H7 (cell line): ENCODE measurements at places on chromosomes 4 and X. TPM values are rescaled to one million over a fixed set of nuclear protein-coding genes. Genes with fewer than 3 reads are reported as not detected.

DNA sequence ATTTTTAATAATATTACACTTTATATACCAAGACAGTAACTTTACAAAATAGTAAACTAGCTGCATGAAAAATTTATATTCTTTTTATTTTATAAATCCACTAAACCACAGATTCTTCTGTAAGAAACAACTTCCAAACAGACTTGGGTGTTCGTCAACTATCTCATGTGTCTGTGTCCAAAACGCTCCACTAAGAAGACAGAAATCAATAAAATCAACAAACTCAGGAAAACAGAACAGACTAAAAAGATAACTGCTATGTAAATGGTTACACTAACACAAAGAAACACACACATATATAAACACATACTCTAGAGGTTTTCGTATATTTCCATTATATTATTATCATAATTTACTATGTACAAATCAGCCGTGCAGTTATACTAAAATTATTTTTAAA, 158.4 kb downstream of the PPP3CA start:
- DNase-seq = no peak

DNA sequence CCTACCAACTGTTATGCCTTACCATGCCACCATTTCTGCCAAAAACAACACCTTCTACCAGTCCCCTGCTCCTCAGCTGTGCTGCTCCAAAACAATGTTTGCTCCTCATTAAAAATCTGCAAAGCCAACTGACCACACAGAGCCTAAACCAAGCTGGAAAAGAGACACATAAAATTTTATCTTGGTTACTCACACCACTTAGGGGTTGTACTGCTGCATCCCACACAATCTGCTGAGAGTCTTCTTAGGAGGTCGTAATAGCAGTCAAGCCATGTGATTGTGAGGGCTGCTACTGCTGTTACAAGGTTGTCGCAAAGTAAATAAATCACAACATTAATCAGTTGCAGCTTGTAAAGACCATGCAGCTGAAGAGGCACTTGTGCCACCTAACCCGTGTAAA, 607.4 kb upstream of the FAM241A start:
- DNase-seq = no peak

DNA sequence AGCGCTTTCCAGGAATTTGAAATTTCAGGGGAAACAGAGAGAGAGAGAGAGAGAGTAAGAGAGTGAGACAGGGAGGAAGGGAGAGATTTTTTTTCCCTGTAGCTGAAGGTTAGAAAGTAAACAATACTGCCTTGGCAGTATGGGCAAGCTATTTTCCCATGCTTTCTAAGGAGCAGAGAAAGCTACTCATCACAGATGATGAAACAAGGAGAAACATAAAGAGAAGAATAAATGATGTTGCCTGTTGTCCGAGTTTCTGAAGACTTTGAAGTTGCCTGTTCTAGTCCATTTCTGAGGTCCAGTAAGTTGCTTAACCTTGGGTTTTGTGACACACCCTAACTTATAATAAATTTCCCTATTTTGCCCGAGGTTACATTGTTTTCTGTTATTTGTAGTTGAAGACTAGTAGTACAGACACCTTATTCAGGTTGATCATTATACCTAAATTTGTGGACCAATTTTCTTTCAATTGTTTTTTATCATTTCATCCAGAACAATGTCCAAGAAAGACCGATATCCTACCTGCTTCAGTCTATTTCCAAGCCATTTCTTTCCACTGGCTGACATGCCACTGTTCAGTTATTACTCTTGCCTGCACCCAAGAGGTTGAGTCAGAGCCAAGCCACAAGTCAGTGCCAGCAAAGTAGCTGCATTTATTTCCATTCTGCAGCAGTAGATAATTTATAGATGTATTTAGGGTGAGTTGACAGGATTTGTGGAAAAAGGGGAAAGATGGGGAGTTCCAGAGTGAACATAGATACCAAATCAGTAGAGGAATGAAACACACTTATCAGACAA, 49.7 kb upstream of the SLC16A2 start:
- no peak for DNase-seq

The CRMP1 gene
- 101 and 106 TPM in 2 replicates for total RNA-seq

The IL2RG gene
- total RNA-seq = not detected in 2 replicates

GRCh38 chr4:2977211-2978088, 14.1 kb downstream of the GRK4 start:
- DNase-seq = no peak

The DIAPH2 gene
- 20.4 and 30.1 TPM in 2 replicates for total RNA-seq

DNA sequence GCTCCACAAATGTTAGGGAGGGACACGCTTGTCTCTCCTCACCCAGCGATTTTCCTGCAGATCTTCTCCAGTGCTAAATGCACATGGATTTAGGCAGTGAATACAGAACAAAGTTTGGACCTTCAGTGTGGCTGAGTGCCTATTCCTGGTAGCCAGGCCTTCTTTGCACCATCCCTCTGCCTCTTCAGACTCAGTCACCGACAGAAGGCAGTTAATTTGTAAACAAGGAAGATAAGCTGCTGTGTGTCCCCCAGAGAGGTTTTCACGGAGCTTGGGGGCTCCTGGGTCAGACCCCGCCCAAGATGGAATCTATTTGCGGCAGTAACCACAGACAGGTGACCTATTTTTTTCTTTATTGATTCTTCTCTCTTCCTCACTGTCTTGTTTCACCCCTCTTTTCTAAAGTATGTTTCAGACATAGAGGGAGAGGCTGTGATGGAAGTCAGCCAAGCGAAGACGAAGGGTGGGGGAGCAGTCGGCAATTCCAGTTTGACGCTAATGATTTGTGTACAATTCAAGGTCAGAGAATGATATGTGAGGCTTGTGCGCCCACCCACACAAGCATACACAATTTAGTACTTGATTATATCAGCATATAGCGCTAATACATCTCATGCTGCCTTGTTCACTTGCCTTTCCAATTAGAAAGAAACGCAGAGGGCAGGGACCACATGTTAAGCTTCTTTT, 200.8 kb downstream of the MGST2 start:
- no peak for DNase-seq

GRCh38 chr4:153592064-153592463, 92.0 kb upstream of the TLR2 start:
- DNase-seq = no peak

- DNase-seq = no peak
Measured at GRCh38 chrX:10110316-10110935, 46.3 kb upstream of the CLCN4 start.

GRCh38 chr4:148704291-148704690, 262.1 kb upstream of the NR3C2 start:
- peak; percentile 10 for DNase-seq

DNA sequence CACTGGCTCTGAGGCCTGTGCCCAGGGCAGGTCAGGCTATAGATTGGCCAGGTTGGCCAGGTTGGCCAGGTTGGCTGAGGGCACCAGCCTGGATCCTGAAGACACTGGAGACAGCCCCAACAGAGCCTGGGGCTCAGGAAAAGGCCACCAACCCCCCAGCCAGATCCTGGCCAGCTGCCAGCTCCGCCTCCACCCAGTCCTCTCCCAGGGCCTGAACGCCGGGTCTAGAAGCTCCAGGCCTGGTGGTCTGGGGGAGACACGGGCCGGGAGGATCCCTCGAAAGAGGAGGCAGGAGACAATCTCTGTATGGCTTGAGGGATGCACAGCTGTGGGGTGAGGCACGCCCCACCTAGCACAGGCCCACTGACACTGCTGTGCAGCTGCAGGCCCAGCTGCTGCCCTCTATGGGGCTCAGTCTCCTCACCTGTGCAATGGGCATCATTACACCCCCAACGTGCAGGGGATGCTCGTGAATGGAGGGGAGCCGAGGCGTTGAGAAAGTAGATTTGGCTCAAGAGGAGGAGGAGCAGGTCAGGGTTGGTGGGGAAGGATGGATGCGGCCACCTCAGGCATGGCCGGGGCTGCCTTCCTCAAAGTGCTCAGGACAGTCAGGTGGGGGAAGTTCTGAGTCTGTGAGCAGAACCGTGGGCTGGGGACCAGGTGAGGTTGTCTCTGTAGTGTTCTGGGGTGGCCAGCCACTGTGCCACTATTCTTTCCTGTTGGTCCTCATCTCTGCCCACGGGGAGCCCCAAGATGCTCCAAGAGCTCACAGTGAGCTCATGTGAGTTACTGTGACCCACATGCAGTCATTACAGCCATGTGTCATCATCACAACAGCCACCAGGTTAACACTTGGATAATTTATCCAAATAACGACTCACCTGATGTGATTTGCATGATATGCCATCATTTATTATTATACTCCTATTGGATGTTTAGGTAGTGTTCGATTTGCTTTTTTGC, 10.8 kb upstream of the GAGE10 start:
- DNase-seq = no peak

The NR3C2 gene
- 0.22 and 0.55 TPM in 2 replicates for total RNA-seq

GRCh38 chrX:95974096-95974470, 710.6 kb upstream of the DIAPH2 start:
- no peak for DNase-seq

- DNase-seq = no peak
Measured at GRCh38 chr4:43316813-43317212, 424.3 kb downstream of the GRXCR1 start.

DNA sequence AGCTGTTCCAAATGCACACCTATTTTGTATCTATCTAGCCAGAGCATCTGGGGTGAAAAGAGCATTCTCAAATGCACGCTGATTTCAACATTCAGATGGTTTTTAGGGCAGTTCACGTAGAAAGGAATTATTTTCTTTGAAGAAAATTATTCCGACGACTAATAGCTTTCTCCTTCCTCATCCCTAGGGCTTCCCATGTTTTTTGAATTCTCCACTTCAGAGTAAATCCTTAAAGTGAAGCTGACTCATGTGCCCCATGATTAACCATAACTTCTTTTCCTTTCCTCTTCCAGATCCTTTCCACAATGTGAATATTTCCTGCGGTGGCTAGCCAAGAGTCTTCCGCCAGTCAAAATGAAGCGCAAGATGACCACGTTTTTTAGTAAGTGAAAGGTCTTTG, 86.7 kb upstream of the PDHA1 start:
- no peak for DNase-seq

- DNase-seq = no peak
Measured at GRCh38 chr4:5467111-5467510, 241.2 kb downstream of the EVC2 start.

DNA sequence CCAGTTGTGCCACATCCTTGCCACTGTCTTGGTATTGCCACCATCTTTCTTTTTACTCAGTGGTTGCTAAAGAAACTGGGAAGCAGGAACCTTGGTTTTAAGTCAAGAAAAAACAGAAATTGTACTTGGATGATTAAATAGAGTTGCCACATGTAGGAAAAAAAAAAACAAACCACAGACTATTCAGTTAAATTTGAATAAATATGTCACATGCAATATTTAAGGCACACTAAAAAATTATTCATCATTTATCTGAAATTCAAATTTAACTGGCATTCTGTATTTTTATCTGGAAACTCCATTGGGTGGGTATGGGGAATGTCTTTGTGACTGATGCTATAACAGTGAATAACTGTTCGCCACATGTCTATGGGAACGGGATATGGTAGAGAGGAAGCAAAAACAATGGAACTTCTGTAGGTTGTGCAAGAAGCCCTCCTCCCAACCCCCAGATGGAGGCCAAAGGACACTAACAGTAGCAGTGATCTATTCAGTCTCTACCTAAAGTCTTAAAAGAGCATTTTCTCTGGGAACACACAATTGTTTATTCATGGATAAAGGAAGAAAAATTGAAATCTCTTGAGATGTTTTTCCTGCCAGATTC, 57.0 kb upstream of the PLAC8 start:
- no peak for DNase-seq

DNA sequence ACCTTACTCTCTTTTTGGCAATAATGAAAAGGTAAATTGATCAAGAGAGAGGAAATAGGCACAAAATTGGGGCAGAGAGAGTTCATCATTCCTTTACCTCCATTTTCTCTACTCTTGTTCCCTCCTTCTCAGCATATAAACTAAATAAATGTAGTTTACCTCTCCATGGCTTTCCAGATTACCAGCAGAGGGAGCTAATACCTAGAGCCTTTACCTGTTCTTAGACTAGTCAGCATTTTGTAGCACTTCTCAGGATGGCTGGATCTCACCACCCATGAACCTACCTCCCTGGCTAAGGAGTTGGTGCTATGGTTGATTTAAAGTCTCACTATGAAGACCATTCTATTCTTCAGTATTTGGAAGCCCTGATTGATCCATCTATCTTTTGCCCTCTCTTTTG, 15.7 kb downstream of the OFD1 start:
- DNase-seq = peak; percentile 49

DNA sequence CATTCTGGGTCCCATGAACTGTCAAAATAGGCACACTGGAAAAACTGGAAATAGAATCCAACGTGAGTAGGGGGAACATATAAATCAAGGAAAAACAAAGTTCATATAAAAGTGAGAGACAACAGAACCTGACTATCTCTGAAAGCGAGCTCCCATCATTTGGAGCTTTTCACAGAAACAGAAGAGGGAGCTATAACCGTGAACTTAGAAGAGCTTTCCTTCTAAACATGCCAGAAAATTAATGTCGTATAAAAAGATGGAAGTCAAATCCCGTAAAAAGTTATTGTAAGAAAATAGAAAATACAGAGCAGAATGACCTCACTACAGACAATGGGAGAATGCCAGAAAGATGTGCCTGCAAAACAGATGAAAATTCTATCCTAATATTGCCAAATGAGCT, 23.9 kb upstream of the HSD17B10 start:
- no peak for DNase-seq

GRCh38 chr4:3672465-3672831, 93.7 kb upstream of the ADRA2C start:
- no peak for DNase-seq

The MAGEA10 gene
- not detected in 2 replicates for total RNA-seq

The MAP3K15 gene
- total RNA-seq = 2.3 and 3.0 TPM in 2 replicates

The STAP1 gene
- total RNA-seq = not detected in 2 replicates

DNA sequence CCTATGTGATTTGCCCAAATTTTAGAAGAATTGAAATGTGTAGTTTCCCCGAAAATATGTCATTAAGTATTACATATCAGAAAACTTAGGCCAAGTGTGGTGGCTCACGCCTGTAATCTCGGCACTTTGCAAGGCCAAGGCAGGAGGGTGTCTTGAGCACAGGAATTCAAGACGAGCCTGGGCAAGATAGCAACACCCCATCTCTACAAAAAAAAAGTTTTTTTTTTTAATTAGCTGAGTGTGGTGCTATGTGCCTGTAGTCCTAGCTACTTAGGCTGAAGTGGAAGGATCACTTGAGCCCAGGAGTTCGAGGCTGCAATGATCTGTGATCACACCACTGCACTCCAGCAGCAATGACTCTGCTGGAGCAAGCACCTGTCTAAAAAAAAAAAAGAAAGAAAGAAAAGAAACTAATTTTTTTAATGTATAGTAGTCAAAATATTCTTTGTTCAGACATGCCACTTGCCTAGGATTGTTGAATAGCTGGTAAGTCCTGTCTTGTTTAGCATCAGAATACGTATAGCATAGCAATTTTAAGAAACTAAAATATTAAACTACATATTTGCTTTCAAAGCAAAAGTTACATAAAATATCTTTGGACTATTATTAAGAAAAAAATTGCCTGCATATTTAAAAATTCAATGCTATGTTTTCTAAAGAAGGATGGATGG, 40.1 kb upstream of the GAB1 start:
- DNase-seq = no peak

The DUSP9 gene
- 2.3 and 3.3 TPM in 2 replicates for total RNA-seq

- DNase-seq = peak; percentile 94
Measured at GRCh38 chrX:153763989-153764755, at the start of gene PLXNB3. TSS of gene PLXNB3 (plus strand) at chrX:153764249. CDS start at chrX:153765536, 1,287 bp downstream.

GRCh38 chr4:83870328-83870950, 334.5 kb downstream of the GPAT3 start:
- no peak for DNase-seq

The USP17L19 gene
- not detected in 2 replicates for total RNA-seq
